ENCODE measurements at places on chromosomes 3 and 15.

DNA sequence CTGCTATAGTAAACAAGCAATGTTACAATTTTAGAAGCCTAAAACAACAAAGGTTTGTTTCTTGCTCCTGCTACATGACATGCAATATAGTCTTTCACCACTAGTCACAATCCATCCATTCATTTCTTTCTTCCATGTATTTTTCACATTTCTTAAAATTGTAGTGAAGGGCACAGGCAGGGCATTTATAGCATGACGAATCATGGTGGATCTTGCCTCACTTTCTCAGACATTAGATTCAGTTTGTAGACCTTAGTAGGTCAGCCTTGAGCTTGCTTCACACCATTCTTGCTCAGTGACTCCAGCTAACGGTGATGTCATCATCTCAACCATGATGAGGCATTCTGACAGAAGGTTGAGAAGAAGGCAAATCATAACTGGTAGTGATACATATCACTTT is 546.8 kb downstream of the TBL1XR1 start:
- DNase-seq = no peak

GRCh38 chr3:71360180-71360579 is 223.3 kb downstream of the FOXP1 start:
- no peak for DNase-seq

DNA sequence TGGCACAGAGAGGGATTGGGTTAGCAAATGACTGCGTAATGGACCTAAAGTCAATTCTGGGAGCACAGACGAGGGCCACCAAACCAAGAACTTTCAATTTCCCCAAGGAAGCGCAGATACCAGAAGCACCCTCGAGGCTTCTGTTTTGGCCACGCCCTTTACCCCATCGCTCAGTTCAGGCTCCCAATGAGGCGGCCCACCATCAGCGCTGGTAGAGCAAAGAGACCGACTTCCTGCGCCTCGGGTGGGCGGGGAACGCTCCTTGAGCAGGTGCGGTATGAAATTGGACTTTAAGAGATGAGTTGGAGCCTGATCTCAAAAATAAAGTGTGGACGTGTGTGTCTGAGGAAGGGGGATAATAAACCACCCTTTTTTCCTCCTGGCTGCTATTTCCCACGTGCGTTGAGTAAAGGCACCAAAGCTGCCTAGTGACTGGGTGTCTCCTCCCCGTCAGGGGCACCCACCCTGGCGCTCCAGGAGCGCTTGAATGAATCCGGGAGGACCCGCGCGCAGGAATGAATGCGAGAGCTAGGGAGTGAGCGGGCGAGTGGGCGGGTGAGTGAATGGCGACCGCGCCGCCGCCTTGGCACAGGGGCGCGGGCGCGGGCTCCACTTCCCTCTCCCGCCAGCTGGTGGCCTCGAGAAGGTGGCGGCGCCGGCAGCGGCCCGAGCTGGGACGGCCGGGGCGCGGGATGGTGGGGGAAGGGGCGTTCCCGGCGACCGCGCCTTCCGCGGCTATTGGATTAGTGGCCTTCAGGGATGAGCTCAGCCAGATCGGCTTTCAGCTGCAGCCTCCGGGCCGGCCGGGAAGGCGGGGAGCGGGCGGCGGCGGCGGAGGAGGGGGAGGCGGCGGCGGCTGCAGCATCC is at the start of gene SPSB4:
SPSB4 (plus strand) TSS at position 772 of the 867 bp plus-strand sequence. CDS start 14,758 bp downstream, outside the sequence.
- DNase-seq = peak; percentile 66

GRCh38 chr15:101362359-101362758 is 67.3 kb upstream of the SNRPA1 start:
- DNase-seq = no peak

DNA sequence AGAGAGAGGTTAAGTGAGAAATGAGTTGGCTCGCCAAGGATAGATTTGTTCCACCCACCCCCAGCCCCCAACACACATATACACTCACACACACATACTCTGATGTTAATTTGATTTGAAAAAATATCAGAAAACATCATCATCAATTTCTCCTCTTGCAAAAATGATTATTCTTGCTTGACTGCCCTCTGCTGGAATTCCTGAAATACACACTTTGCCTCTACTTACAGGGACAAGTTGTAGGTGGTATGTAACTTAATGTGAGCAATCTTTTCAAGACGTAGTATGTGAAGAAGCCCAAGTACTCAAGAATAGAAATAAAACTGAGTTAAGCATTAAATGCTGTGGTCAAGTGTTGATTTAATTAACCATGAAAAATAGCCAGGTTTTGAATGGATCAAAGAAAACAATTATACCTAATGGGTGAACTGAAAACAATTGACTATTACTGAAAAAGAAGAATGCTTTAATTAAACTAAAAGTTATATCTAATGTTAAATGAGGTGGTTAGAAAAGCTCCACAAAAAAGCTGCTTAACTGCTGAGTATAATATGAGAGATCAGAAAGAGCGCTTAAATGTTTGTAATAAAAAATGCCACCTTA is 46.6 kb upstream of the MDFIC2 start:
- DNase-seq = no peak

DNA sequence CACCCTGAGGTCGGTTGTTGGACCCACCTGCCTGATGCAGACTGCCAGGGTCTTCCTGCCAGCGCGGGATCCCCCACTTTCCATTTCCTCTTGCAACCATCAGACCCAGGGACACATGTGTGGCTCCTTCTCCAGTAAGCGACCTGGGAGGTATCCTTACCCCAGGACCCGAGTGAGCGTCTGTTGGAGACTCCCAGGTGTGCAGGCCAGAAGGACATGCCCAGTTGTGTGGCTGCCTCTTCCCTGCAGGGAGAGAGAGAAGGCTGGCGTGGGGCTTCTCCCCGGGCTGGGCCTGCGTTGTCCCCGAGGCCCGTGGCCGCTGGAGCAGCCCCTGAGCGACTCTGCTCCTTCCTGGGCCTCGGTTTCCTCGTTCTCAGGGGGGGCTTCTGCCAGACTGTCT is 56.8 kb downstream of the APBA2 start:
- no peak for DNase-seq

DNA sequence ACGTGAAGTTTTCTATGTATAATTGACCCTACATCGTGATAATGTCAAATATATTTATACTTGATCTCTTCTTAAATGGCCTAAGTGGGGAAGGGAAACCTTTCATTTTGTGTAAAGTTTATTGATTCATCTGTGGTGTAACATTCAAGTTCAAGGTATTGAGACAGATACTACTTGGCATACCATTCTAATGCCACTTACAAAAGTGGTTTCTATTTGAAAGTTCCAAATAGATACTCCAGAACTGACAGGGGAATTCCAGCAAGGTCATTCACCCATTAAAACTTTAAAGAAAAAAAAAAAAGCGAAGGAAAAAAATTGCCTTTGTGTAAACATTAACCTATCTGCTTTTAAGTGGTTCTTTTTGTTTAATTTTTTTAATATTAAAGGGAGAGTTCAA is 45.3 kb upstream of the MAP3K13 start:
- no peak for DNase-seq

DNA sequence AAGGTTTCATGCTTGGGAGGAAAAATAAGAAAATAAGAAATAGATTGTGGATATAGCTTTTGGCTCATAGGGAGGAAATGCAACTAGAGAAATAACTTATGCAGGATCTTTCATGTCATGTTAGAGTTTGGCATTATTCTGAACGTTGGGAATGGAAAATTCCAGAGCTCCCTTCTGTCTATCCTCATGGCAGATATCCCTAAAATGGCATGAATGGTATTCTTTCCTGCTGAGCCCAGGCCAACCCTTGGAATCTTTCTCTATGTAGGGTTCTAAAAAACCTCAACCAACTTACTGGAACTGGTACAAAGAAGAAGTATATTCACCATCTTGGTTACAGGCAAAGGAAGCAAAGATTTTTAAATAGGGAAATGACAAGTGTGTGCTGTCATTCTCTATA is 212.5 kb downstream of the CHST2 start:
- no peak for DNase-seq

DNA sequence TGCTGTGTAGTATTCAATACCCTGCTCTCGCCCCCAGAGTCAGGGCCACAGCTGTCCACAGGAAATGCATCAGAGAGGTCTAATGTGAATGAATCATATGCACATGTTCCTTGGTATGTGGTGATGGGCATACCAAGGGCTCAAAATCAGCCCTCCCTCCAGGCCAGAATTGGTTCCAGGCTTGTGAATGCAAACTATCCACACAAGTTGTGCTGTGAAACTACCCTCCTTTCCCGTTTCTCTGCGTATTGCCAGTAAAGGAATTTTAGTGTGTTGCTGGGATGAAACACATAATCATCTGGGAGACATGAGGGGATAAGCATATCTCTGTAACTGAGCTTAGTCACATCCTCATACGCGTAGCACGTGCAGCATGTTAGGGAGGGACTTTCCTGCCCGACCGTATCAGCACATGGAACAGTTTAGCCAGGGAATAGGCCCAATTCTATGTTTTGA is 9.2 kb upstream of the MME start:
- no peak for DNase-seq

DNA sequence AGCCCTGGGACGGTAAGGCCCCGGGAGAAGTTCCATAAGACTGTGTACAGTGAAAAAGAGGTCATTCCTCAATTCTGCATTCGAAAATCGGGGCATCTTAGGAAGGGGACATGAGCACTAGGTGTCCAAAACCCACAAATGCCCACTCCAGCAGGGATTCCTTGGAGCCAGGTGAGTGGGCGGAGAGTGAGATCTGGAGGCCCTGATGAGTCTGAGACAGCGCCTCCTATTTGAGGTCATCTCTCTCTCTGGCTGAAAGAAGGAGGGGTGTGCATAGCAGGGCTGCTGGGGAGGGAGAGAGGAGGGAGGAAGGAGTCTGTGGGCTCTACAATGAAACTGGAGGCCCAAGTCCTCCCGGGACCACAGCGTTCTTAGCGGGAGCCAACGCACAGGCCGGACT is 38.1 kb upstream of the LACTB start:
- DNase-seq = no peak

- DNase-seq = no peak
These were observed 135.0 kb downstream of the SATB1 start for GRCh38 chr3:18290157-18290556.

GRCh38 chr3:130621824-130622223 is 104.8 kb downstream of the COL6A6 start:
- no peak for DNase-seq

GRCh38 chr3:105836533-105836932 is 32.3 kb downstream of the CBLB start:
- DNase-seq = no peak

- DNase-seq = no peak
These were observed 42.4 kb downstream of the RAB6B start for GRCh38 chr3:133853063-133853924.

DNA sequence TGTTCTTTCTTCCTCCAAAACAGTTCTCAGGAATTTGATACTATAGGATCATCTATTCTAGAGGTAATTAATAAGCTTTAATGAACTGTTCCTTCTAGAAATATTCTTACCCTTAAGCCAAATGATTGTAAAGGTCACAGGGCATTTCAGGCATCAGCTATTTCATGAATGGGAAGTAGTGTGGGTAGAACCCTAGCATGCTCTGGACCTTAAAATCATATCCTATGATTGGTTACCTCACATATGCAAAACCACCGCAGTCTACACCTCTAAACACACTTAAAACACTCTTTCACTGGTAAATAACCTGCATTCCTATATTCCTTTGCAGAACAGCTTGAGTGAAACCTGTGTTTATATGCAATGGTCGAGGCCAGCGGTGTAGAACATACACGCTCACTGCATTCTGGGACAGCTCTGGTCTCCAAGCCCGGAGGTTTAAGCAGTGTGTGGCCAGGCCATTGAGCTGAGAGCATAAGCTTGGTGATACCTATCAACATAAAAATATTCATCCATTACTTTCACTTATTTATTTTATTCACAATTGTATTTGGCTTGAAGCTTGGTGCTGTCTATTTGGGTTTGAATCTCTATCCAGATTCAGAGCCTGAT is 87.7 kb upstream of the RASGRP1 start:
- DNase-seq = no peak

- no peak for DNase-seq
These were observed 8.3 kb downstream of the LMCD1 start for GRCh38 chr3:8509961-8510360.

DNA sequence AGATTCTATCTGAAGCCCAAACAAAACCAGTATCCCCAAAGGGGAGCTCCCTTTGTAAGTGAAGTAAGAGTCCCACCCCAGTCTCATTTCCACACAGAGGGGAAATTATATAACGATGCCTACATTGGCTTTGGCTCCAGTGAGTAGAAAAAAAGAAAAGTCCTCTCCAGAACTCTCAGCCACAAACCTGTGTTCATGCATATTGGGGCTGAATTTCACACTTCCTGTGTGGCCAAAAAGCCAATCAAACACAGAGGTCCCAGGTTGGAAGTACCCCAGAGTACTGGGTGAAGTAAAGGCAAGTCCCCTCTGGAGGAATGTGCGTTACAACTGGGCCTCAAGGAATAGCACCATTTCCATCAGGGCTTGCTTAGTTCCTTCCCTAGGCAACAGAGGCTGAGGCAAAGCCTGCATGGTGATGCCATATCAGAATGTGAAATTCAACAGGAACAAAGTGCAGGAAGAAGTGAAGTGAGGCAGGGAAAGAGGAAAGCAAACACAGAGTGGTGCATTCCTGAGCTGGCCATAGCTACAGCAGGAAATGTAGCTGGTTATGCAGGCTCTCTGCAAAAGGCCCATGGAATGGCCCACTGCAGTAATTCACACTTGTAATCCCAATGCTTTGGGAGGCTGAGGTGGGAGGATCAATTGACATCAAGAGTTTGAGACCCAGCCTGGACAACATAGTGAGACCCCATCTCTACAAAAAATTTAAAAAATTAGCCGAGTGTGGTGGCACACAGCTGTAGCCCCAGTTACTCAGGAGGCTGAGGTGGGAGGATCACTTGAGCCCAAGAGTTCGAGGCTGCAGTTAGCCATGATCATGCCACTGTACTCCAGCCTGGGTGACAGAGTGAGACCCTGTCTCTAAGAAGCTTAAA is 16.6 kb upstream of the CX3CR1 start:
- no peak for DNase-seq

- no peak for DNase-seq
These were observed 646.4 kb upstream of the ADAMTS9 start for GRCh38 chr3:65334045-65334665.

DNA sequence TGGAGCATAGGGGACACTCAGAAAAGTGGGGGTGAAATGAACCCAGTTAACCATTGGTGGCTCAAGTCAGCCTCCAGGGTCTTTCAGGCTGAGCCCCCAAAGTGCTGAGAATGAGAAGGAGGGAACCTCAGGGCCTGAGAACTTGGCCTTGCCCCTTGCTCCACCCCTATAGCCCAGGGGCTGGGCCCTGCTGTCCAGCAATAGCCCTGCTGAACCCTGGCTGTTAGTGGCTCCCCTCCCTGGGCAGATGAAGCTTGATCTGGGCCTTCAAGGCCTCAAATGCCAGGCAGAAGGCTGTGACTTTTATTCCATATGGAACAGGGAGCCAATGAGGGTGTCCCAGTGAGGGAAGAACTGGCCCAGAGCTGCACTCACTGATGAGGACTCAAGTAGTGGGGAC is 16.2 kb downstream of the ADAMTS7 start:
- DNase-seq = no peak

- DNase-seq = no peak
These were observed 102.0 kb downstream of the IL12A start for GRCh38 chr3:160090653-160091052.

DNA sequence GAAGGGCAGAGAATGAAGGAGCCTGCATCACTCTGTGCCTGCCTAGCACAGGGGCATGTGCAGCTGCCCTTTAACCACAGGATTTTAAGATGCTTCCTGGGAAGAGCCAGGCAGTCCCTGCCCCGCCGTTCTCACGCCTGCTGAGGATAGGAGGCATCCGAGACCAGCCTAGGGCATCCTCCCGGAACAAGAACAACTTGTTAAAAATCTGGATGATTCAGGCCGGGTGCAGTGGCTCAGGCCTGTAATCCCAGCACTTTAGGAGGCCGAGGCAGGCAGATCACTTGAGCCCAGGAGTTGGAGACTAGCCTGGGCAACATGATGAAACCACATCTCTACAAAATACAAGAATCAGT is 15.2 kb downstream of the NRROS start:
- no peak for DNase-seq

GRCh38 chr3:117486719-117487716 is 777.4 kb downstream of the TUSC7 start:
- peak; percentile 26 for DNase-seq

All from NCI-H1930 (cell line).